Caco-2 (cell line): ENCODE measurements at places on chromosomes 7 and 10.

GRCh38 chr10:77500754-77501151 lies 136.9 kb downstream of the KCNMA1 start:
- DNase-seq = no peak

DNA sequence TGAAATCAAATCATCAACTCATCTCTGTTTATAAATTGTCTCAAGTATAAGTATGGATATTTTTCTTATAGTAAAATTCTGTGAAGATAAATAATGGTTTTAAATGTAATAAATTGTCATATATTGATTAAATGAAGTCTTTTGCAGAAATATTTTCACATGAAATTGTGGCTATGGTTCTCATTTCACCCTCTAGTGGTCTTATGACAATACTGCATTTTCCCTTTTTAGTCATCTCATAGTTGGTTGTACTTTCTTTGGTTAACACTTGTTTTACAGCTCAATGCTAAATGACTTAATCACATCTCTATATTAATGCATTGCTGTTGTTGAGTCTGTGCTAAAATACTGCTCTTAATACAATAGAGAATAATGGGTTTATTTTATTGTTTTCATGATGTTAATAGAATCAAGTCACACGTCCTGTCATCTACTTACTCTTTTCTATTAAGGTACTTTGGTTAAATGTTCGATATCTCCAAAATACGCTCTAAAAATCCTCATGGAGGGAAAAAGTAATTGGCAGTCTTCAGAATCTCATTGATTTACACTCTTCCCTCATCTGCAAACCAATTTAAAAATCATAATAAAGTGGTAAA lies 38.0 kb upstream of the CACNA2D1 start:
- no peak for DNase-seq

GRCh38 chr10:124267911-124268549 lies 150.7 kb downstream of the OAT start:
- DNase-seq = no peak

DNA sequence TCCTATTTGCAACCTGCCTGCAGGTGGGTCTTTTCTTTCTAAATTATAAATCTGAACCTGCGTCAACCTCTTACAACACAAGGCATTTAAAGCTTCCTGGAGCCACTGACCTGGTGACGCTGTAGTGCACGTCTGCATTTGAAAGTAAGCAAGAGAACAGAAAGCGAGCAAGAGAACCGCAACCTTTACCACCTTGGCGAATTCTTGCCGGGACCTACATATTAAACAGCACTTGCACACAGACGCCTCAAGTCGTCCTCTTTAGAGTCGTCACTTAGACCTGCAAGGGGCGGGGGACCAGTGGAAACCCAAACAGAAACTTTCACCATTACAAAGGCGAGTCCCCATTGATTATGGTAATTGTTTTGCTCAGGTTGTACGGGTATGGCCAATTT lies 9.5 kb downstream of the GLI3 start:
- no peak for DNase-seq

DNA sequence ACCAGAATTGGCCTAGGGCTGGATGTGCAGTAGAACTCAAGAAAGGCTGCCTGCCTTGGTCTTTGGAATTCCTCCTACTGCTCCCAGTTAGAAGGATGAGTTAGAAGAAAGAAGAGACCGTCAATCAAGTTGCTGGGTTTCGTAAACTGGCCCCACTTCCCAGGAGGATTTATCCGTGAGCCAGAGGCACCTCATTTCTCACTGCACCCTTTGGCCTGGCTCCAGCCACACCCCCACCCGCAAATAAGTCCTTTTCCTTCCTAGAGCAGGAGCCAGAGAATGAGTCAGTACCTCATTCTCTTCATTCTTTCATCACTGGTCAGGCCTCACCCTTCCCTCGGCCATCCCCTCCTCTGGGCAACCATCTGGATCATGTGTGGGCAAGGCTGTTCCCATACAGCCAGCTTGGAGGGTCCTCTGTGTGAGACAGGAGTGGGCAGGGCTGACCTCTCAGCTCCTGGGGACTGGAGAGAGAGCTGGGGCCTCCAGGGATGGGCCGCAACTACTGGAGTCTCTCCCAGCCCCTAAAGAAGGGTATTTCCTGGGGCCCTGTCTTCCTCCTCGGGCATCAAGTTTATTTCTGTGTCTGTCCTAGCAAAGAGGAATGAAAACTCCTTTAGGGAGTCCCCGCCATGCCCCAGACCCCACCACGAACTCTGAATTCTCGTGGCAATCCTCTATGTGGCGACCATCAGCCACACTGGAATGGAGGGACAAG lies 87.2 kb upstream of the DUSP5 start:
- DNase-seq = peak; percentile 61

DNA sequence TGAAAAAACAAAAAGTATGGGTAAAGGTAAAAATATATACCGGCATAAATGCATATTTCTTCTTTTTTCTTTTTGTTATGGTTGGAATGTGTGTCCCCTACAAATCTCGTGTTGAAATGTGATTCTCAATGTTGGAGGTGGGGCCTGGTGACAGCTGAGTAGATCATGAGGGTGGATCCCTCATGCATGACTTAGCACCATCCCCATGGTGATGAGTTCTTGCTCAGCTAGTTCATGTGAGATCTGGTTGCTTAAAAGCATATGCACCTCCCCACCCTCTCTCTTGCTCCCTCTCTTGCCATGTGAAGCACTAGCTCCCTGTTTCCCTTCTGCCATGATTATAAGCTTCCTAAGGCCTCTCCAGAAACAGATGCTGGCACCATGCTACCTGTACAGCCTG lies 93.3 kb downstream of the HYCC1 start:
- no peak for DNase-seq

DNA sequence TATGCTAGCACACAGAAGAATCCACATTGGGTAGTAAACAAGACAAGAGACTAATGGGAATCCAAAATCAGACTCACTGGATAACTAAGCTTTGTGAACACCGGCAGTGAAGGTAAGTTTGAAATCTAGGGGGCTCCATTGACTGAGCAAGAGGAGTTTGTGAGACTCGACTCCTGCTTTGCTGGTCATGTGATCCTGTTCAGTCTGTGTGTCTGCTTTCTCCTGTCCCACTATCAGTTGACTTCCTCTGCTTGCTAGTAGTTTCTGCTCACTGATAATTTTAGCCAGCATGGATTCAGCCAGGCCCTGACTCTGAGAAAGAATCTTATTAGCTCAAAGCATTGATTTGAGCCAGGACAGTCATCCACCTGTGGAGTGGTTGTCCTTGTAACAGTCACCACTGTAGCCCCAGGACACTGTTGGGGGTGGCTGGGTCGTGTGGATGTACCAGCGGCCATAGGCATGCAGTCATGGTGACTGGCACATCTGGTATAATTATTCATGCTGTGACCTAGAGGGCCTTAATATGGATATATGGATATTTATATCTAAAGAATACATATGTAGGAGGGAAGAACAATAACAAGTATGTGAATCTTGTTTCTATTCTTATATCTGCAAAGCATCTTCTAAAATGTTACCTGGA lies 44.4 kb downstream of the DNAH11 start:
- DNase-seq = no peak

DNA sequence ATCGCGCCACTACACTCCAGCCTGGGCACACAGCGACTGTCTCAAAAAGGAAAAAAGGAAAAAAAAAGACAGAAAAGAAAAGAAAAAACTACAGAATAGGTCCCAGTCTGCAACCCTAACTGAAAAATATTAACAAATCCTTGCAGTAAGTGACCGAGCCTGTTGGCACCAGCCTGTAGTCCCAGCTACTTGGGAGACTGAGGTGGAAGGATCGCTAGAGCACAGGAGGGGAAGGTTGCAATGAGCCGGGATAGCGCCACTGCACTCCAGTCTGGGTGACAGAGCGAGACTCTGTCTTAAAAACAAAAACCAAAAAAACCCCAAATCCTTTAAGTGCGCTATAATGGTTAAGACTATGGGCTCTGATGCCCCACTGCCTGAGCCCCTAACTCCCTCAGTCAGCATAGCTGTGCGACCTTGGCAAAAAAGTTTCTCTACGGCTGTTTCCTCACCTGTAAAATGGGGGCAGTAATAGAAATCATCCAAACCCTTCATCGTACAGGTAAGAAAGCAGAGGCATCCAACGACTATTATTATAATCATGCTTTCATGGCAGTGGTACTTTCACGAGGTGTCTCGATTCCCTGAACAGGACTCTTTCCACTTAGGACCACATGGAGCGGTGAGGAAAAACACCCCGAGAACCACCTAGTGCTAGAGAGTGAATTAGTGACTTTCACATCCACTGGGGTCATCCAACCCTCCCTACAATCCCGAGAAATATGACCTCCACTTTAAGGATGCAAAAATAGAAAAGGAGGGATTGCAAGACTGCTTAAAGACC lies 755 bp downstream of the TOMM7 start:
- DNase-seq = no peak

DNA sequence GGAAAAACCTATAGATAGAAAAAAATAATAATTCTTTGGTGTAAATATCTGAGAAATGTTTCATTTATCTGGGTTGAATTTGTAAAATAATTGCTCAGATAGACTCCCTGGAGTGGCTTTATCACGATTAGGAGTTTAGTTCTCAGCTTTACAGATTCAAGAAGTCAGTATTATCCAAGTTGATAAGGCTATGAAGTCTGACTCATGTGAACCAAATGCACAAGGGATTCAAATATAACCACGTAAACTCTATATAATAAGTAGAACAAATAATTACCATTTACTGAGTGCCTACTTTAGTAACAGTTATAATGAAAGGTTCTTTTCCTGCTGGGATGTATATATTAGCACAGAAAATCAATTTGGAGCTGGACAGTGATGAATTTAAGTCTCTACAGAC lies 290.4 kb downstream of the PRKG1 start:
- no peak for DNase-seq

DNA sequence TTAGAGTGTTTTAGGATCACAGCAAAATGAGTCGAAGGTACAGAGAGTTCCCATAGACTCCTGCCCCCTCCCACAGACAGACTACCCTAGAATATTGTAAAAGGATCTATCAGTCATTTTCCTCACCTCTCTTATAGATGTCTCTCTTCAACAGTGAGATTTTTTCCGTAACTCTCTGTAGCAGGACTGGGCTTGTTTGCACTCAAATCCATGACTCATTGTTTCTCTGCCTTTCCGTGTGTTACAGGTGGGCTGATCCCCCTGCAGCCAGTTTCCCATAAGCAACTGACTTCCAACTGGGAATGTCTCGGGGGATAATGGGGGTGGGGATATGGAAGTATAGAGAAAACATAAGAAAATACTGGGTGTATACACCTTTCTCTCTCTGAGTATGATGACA lies 921.0 kb downstream of the GATA3 start:
- no peak for DNase-seq

DNA sequence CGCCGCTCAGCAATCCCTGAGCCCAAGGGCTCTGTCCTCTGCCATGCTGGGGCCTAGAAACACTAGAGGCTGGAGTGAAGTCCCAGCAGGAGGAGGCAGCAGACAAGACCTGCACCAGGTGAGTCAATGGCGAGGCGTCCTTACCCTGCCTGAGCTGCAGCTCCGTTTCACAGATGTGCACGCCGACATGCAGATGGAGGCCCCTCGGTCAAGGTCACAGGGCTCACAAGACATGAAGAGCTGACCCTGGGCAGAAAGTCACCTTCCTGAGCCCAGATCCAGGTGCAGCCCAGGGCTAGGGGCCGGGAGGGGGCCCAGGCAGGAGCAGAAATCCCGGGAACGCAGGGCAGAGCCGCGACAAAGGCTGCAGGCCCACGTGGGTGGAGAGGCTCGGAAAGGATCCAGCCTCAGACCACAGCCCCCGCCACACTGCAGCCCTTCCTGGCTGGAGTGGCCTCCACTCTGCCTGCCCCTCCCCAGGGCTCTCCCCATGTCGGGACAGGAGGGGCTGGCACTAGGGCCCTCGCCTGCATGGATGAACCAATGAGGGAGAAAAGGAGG lies 23.8 kb downstream of the PDGFA start:
- DNase-seq = no peak

DNA sequence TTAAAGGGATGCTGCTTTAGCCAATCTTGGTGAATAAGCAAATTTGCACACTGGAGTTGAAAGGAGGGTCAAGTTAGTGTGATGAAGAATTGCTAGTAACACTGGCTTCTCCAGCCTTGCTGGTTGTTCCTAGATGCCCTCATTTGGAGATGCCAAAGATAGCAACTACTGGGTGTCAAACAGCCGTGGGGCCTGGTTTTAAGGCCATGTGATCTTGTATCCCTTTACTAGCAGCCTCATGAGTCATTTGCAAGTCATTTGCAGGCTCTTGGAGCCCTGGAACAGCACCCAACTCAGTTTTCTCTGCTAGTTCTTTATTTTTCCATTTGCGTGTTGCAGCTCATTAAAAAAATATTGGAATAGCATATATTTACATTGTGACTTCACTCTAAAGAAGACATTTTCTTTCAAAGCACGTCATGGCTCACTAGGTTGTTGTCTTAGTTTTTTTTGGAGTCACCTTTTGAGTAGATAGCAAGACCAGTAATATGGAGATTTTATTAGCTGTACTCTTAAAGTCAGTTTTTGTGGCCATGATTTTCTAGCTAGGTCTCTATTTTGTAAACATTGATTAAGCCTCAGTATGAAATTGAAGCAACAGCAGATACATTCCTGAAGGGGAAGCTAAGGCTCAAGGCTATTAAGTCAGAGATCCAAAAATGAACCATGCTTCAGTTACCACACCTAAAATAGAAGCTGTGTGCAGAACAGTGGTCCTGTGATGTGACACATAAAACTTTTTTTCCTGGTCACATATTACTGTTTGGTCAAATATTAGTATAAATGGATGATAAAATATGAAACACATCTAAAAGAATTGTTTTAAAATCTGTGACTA lies 1.3 kb downstream of the LSMEM1 start:
- DNase-seq = peak; percentile 41

- DNase-seq = no peak
These were observed 65.3 kb upstream of the NPTX2 start for GRCh38 chr7:98551611-98552273.

DNA sequence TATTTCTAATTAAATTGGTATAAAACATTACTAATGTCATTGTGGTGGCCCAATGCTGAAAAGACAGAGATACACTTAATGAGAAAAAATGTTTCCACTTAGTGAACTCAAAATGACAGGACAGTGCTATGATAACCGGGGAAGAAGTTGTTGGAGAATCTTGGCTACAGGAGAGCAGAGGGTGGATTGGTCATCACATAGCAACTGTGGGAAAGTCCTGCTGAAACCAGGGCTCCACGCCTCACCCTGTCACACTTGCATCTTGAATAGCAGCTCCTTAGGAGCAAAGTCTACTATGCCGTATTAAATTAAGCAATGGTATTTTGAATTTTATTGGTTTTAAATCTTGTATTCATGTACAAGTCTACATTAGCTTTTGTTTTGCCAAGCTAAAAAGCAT lies 225.5 kb downstream of the KLF6 start:
- no peak for DNase-seq

DNA sequence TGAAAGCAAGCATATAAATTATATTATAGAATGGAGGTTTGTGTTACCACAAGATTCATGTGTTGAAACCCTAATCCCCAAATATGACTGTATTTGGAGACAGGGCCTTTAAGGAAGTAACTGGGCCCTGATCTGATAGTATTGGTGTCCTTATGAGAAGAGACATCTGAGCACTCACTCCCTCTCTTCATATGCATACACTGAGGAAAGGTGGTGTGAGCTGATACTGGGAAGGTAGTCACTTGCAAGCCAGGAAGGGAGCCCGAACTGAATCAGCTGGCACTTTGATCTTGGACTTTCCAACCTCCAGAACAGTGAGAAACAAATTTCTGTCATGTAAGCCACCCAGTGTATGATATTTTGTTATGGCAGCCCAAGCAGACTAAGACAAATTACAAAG lies 66.9 kb upstream of the RHOBTB1 start:
- DNase-seq = no peak
